ENCODE measurements at places on chromosomes 1 and 21.

GRCh38 chr1:161259765-161260164 is 1.2 kb downstream of the PCP4L1 start:
- DNase-seq, result no peak

- peak; percentile 98 for DNase-seq
Measured at GRCh38 chr1:42462828-42463763, at the start of gene CCDC30. Gene CCDC30, plus strand, starts transcription at chr1:42463286. Its CDS starts 17,266 bp downstream, at chr1:42480552.

GRCh38 chr1:222784916-222785315 is 29.9 kb upstream of the DISP1 start:
- DNase-seq, result peak; percentile 25

DNA sequence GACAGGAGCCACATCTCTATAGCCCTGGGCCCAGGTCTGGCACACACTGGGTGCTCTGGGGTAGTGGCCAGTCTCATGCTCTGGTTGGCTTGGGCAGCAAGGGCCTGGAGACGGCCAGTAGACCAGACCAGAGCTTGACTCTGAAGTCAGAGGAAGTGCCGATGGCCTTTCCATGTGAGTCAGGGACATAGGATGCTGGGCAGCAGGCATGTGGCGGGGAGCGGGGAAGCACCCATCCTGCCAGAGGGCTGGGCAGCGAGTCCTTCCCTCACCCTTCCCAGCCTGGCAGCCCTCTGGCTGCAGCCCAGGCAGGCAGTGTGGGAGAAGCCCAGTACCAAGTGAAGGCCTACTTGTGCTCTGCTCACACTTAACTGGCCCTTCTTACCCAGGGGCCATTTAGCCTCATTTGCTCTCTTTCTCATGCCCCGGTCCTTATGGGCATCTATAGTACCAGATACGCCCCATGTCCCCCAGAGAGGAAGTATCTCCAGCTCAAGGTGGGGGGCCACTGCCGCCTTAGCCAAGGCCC is 3.3 kb downstream of the GPR153 start:
- no peak for DNase-seq

DNA sequence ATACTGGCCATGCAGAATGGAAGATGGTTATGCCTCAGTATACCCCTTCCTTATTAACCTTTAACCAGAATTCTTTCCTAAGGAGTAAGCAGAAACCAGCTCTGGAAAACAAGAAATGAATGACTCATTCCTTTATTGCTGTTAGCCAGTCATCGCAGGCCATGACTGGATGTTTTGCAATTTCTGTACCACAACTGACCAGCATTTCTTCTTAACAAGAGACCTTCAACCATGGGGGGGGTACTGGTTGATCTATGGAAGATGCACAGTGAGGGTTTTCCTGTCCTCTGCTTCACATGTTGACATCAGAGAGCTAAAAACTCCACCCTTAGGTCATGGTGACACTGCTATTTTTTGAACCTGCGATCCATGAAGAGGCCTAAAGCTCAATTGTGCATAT is 28.0 kb upstream of the RNF2 start:
- DNase-seq, result peak; percentile 99

- peak; percentile 66 for DNase-seq
Measured at GRCh38 chr1:181086926-181087325, 1.6 kb upstream of the IER5 start.

- no peak for DNase-seq
Measured at GRCh38 chr1:217133958-217134856, 411.0 kb upstream of the ESRRG start.

DNA sequence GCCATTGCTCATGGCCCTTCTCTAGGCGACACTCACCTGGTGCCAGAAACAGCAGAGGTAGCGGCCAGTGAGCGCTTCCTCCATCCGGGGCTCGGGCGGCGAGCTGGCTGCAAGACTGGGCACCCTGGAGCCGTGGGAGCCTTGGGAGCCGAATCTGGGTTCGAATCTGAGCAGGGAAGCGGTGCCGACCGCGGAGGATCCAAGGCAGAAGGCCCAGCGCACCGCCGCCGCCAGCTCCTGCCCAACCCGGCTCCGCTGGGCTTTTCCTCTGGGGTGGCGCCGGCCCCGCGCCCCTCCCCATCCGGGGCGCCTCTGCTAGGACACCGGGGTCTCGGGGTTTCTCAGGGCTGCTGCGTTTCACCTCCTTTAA is 1.7 kb upstream of the PRDM16 start:
- DNase-seq, result no peak

GRCh38 chr1:39609618-39610331 is 29.7 kb downstream of the HEYL start:
- DNase-seq, result no peak

DNA sequence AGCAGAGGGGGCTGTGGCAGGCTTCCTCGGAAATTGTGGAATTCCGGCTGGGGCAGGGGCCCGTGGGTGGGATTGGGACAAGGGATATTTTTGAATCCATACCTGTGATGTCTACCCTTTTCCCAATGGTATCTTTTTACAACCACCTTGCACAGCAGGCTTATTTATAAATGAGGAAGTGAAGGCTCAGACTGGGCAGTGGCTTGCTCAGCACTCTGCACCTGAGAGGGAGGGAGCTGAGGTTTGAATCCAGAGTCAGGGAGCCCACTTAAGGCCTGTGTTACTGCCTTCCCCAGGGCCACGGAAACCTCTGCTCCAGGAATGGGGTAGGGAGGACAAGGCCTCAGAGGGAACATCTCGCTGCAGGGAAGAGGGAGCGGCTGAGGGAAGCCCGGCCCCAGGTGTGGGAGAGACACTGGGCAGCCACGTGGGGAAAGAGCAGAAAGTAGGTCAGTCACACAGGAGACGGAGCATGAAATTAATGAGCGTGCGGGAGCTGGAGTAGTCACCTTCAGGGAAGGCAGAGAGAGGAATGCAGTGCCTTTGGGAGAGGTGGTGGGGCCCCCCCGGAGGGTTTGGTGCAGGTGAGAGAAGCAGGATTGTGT is 35.4 kb upstream of the SCMH1 start:
- peak; percentile 6 for DNase-seq

GRCh38 chr1:111184663-111185062 is 15.8 kb downstream of the DENND2D start:
- no peak for DNase-seq

DNA sequence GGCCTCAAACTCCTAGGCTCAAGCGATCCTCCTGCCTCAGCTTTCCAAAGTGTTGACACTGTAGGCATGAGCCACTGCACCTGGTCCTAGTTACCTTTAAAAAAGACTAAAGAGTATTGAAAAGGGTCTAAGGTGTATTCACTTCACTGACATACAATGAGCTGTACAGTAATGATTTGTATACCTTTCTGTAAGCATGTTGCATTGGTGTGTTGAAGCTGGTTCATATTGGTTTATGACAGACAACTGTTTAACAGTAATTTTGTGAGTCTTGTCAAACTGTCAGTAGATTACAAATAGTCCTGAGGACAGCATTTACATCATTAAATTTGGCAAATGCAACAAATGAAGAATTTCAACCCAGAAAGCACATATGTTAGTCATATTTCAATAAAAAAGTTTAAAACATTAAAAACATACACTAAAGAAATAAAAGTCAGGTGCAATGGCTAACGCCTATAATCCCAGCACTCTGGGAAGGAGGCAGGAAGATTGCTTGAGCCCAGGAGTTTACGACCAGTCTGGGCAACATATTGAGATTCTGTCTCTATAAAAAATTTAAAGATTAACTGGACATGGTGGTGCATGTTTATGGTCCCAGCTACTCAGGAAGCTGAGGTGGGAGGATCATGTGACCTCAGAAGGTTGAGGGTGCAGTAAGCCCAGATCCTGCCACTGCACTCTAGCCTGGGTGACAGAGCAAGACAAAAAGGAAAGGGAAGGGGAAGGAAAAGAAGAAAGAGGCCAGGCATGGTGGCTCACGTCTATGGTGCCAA is 88.3 kb upstream of the HP1BP3 start:
- DNase-seq, result peak; percentile 43

GRCh38 chr1:175481126-175482070 is 262.0 kb downstream of the TNR start:
- peak; percentile 20 for DNase-seq

GRCh38 chr1:203720242-203720641 is 44.7 kb upstream of the LAX1 start:
- DNase-seq, result no peak

DNA sequence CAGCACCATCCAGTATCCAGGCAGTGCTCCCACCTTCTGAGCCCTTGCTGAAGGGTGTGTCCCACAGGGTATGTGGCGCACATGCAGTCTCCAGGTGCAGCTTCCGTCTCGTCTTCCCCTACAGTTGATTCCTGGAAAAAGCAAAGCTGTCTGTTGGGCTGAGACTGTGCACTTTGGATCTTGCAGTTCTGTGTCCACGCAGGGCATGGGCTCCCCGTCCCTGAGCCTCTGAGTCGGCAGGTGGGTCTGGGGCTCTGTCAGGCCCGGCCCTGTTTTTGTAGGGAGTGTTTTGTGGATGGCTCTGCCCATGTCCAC is 32.8 kb downstream of the SNAP47 start:
- no peak for DNase-seq

DNA sequence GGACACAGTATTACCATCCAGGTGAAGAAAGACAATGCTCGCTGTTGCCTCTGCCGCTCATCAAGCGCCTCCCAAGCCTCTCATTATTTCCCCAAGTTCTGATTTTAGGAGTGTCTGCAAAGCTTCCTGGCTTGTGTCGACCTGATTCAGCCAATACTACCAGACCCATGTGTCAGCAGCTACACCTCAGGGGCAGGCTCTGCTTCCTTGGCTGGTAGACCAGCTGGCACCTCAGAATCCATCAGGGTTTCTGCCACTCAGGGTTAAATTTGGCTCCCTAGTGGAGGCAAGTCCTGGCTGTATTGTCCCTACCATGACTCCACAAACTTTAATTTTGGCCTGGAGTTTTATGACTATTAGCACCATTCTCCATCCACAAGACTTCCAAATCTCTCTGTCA is 35.4 kb downstream of the SUSD4 start:
- DNase-seq, result no peak

- DNase-seq, result no peak
Measured at GRCh38 chr1:12140515-12141162, 26.2 kb upstream of the TNFRSF1B start.

DNA sequence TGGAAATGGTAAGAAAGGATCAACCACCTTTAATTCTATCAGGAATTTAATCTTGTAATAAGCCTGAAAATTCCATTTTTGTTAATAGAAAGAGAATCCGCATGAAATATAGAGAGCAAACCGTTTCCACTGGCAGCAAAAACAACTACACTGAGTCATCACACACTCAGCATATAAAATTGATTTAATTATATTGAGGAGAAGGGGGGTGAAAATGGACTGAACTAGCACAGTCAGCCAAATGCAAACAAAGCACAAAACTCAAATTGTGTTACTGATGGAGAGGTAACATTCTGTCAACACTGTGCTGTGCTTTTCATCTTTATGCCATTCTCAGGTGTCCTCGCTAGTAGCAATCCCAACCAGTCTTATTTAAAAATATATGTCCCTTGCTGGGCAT is 1583.9 kb downstream of the MRPL39 start:
- DNase-seq, result no peak

DNA sequence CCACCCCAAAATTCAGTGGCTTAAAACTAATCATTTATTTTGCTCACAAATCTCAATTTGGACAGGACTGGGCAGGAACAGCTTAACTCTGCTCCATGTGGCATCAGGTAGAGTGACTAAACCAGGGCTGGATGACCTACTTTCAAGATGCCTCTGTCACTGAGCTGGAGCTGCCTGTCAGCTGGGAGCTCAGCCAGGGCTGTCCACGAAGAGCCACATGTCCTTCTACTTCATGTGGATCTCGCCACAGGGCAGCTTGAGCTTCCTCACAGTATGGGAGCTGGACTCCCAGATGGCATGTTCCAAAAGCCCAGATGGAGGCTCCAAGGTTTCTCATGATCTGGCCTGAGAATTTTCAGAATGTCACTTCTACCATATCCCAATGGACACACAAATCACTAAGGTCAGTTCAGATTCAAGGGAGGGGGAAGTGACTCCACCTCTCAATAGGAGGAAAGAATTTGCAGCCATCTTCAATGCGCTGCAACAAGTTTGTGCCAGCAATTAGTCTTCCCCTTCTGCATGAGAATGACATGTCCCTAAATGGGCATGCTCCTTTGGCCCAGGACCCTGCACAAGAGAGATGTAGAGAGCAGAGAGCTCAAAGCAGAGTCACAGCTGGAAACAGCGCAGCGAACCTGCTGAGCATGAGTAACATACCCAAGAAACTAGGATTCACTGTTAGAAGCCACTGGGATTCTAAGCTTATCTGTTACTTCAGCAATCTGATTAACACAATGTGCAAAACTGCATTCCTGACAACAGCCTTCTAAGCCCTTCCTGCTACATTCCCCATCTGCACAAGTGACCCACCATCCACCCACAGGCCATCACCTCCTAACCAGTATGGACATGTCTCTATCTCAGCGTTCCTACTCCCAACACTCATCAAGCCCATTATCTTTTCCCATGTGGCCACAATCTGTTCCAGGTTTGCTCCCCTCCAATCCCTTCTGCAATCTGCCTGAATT is 17.0 kb downstream of the HLCS start:
- no peak for DNase-seq

DNA sequence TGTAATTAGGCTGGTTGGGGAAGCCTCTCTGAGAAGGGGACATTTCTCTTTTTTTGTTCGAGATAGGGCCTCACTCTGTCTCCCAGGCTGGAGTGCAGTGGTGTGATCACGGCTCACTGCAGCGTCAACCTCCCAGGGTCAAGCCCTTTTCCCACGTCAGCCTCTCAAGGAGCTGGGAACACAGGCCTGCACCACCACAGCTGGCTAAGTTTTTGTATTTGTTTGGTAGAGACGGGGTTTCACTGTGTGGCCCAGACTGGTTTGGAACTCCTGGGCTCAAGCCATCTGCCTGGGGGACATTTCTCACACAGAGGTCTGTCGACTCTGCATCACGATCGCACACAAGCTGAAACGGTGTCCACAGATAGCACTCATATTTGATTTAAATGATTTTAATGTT is 39.7 kb downstream of the HUNK start:
- no peak for DNase-seq

GRCh38 chr1:35808450-35809113 is 766 bp downstream of the AGO4 start:
- peak; percentile 38 for DNase-seq

- DNase-seq, result no peak
Measured at GRCh38 chr1:153233448-153233847, 16.1 kb downstream of the PRR9 start.

GRCh38 chr1:89657886-89658285 is 25.0 kb downstream of the LRRC8C start:
- no peak for DNase-seq
